ENCODE measurements at places on chromosomes 12 and 14. TPM values are rescaled to one million over a fixed set of nuclear protein-coding genes. Genes with fewer than 3 reads are reported as not detected.

ERP27 gene
- 2.4 TPM for total RNA-seq

NRXN3 gene
- total RNA-seq: 5.6 TPM

FOXG1 gene
- total RNA-seq: 0.28 TPM

LMNTD1 gene
- not detected for total RNA-seq

TMEM119 gene
- total RNA-seq: 4.6 TPM

FAM186B gene
- 0.54 TPM for total RNA-seq

GOLGA5 gene
- 29.5 TPM for total RNA-seq

KRT5 gene
- not detected for total RNA-seq

DBX2 gene
- total RNA-seq: not detected

GLT1D1 gene
- total RNA-seq: 0.68 TPM

RPL10L gene
- total RNA-seq: not detected

OAS1 gene
- total RNA-seq: 15.3 TPM

TAC3 gene
- total RNA-seq: not detected

CEP170B gene
- total RNA-seq: 35.2 TPM

SYNDIG1L gene
- 3.1 TPM for total RNA-seq

PTMS gene
- total RNA-seq: 168 TPM

CDK4 gene
- total RNA-seq: 72.8 TPM

HOXC12 gene
- not detected for total RNA-seq

KRT73 gene
- not detected for total RNA-seq

A2M gene
- 1,118 TPM for total RNA-seq

SLC10A1 gene
- total RNA-seq: not detected

YY1 gene
- total RNA-seq: 42.8 TPM

NCAPD2 gene
- 19.9 TPM for total RNA-seq

TCL1B gene
- not detected for total RNA-seq

SERPINA9 gene
- total RNA-seq: not detected

DCTN2 gene
- 101 TPM for total RNA-seq

EXOC3L4 gene
- total RNA-seq: not detected

RGS6 gene
- 1.4 TPM for total RNA-seq

CNTN1 gene
- total RNA-seq: 16.1 TPM

GPD1 gene
- 4.2 TPM for total RNA-seq

KCNJ8 gene
- total RNA-seq: 7.0 TPM

MYO1H gene
- not detected for total RNA-seq

CLEC12A gene
- 0.42 TPM for total RNA-seq

Measured in thoracic aorta (tissue), 2 donors.